ENCODE measurements at places on chromosomes 6 and 20. TPM values are rescaled to one million over a fixed set of nuclear protein-coding genes. Genes with fewer than 3 reads are reported as not detected.
A peak's percentile ranks its signal among the peaks of the same experiment; 100 is the strongest.

RIMS1 gene
- 4.0 TPM for total RNA-seq

BNIP5 gene
- total RNA-seq: not detected

GRCh38 chr20:24998121-24998520 lies 5.6 kb upstream of the APMAP start:
- no peaks in the 10 kb centered on the region for H3K27me3 ChIP-seq
- H3K27ac ChIP-seq: no peak overlapping the region
- peaks cover 6% of the 10 kb centered on the region for H3K4me1 ChIP-seq
- no peak for DNase-seq

DNA sequence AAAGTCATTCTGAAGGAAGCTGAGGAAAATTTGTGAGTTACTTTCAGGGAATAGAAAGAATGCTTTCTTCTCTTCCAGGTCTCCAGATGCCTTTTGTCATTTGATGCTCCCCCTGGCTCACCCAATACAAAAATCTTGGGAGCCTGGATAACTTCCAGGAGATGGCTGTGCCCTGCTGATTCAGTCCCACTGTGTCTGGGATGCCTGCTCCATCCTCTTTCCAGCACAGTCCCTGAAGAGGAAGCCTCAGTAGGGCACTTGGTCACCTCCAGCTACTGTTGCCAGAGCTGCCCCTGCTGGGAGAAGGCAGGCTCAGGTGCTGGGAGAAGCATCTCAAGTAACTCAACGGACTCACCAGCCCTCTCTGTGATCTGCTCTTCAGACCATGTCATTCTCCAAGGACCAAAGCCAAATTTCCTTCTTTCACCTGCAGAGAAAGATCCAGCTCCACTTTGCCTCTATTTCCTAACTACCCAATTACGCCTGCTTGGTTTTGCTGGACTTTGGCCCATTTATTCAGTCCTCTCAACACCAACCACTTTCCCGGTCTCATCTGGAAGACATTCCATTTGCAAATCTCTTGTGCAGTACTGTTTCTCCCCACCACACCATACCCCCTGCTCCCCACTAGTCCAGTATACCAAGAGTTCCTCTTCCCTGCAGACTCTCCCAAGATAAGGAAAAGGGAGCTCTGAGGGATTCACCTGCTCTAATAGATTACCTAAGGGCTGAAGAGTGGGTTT lies 53.3 kb downstream of the SLC23A2 start:
- DNase-seq: peak; percentile 32
- no peaks in the 10 kb centered on the region for H3K36me3 ChIP-seq
- H3K27ac ChIP-seq: 0 out of 2 replicates have a peak overlapping the region, but pooled peaks have one; percentile 19
- no peak overlapping the region for H3K4me3 ChIP-seq
- H3K4me1 ChIP-seq: peaks cover 18% of the 10 kb centered on the region
- H3K27me3 ChIP-seq: no peaks in the 10 kb centered on the region

GRCh38 chr6:168269455-168270243 lies 49.9 kb downstream of the DACT2 start:
- H3K4me3 ChIP-seq: no peak overlapping the region
- H3K27me3 ChIP-seq: no peaks in the 10 kb centered on the region
- 0 out of 2 replicates have a peak, but pooled peaks cover 3% of the 10 kb centered on the region for H3K4me1 ChIP-seq
- no peak overlapping the region for H3K27ac ChIP-seq
- no peaks in the 10 kb centered on the region for H3K36me3 ChIP-seq

- H3K4me1 ChIP-seq: no peaks in the 10 kb centered on the region
- H3K27ac ChIP-seq: no peak overlapping the region
- no peaks in the 10 kb centered on the region for H3K36me3 ChIP-seq
- no peak overlapping the region for H3K4me3 ChIP-seq
- no peaks in the 10 kb centered on the region for H3K27me3 ChIP-seq
Measured at GRCh38 chr6:35173044-35173426, 31.9 kb upstream of the TCP11 start.

- H3K27ac ChIP-seq: peak overlapping the region; percentile 99
- DNase-seq: no peak
- H3K27me3 ChIP-seq: peaks cover 15% of the 10 kb centered on the region
- peak overlapping the region; percentile 95 for H3K4me3 ChIP-seq
- H3K36me3 ChIP-seq: no peaks in the 10 kb centered on the region
- H3K4me1 ChIP-seq: peaks cover 28% of the 10 kb centered on the region
Measured at GRCh38 chr6:12009876-12010634, 2.1 kb upstream of the HIVEP1 start.

DNA sequence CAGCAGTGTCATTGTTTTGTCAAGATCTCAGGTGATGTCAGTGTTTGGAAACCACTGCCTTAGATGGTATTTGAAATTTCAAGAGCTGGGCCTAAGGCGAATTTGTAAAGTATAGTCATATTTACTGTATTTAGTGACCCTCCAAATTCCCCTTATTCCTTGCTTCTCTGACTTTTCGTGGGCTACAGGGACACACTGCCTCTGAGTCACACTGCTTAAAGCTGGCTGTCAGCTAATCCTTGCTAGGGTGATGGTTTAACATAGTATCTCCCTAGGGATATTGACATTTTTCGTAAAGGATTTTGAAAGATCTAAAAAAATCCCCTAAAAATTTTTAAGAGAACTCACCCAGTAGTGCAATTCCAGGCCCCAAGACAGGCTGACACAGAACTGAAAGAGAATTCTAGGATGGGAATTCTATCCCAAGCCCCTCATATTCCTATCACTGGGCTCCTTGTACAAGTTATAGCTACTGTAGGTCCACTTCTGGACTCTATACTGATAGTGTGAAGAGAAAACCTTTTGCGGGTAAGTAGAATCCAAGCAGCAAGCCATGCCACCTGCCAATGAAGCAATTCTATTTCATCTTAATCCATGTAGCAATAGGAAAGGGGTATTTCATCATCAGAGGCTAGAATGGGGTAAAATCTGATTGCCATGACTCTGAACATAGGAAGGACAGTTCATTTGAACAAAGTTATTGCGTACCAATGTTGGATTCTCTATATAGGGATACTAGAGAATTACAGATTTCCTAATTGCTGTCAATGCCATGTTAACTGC lies 4.3 kb downstream of the BMP6 start:
- DNase-seq: no peak
- peaks cover 56% of the 10 kb centered on the region for H3K27me3 ChIP-seq
- H3K27ac ChIP-seq: no peak overlapping the region
- H3K36me3 ChIP-seq: no peaks in the 10 kb centered on the region
- H3K4me3 ChIP-seq: no peak overlapping the region

TSPO2 gene
- total RNA-seq: not detected

DNA sequence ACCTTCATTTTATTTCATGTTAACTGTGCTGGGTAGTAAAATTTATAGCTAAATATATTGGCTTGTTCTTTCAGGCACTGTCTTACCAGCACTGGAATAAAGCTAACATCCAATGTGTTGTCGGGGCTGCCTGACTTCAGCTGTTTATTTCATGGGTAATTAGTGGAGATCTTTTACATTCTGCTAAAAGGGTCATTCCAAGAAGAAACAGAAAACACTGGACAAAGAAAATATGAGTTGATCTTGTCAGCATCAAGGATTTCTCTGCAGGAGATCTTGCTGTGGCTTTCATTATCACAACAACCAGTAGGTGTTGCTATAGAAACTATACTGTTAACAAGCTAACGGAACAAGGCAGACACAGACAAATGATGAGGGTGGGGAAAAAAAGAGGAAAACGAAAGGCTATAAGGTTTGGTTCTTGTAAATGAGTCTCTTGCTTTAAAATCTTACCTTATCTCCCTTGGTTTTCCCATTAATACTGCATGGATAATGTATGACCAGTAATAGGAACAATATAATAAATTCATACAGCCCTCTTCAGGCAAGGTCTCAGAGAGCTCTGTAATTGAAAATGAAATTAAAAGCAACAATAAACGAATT lies 206.8 kb downstream of the SIM1 start:
- no peaks in the 10 kb centered on the region for H3K36me3 ChIP-seq
- peaks cover 8% of the 10 kb centered on the region for H3K4me1 ChIP-seq
- DNase-seq: peak; percentile 66
- H3K27ac ChIP-seq: no peak overlapping the region

GRCh38 chr6:51302431-51302830 lies 483.8 kb downstream of the TFAP2B start:
- no peaks in the 10 kb centered on the region for H3K4me1 ChIP-seq
- no peak overlapping the region for H3K4me3 ChIP-seq
- H3K36me3 ChIP-seq: no peaks in the 10 kb centered on the region
- H3K27ac ChIP-seq: no peak overlapping the region
- DNase-seq: no peak

SLCO4A1 gene
- total RNA-seq: 38.3 TPM

ZBTB12 gene
- 14.9 TPM for total RNA-seq

GRCh38 chr20:4167261-4168021 lies 152.1 kb upstream of the RNF24 start:
- H3K4me1 ChIP-seq: peaks cover 35% of the 10 kb centered on the region
- H3K27me3 ChIP-seq: no peaks in the 10 kb centered on the region
- H3K36me3 ChIP-seq: no peaks in the 10 kb centered on the region
- peak; percentile 54 for DNase-seq

DNA sequence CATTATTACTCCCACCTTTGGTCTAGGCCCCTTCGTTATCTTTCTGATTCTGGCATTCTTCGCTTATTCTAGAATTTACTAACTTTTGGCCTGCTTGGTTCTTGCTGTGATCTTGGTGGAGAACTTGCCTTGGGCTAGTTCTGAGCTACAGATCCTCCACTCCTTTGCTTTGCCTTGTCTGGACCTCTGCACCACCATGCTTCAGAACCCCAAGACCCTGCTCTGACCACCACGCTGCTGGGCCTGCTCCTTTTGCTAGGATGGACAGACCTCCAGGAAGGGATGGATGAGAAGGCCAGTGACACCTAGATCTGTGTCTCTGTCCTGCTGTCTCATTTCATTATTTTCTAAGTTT lies 30.4 kb upstream of the CCN2 start:
- H3K4me3 ChIP-seq: no peak overlapping the region
- no peaks in the 10 kb centered on the region for H3K4me1 ChIP-seq

- H3K27ac ChIP-seq: no peak overlapping the region
- H3K4me1 ChIP-seq: no peaks in the 10 kb centered on the region
- no peak overlapping the region for H3K4me3 ChIP-seq
- no peaks in the 10 kb centered on the region for H3K27me3 ChIP-seq
- H3K36me3 ChIP-seq: peaks cover 18% of the 10 kb centered on the region
Measured at GRCh38 chr6:105320271-105320670, 82.6 kb downstream of the PREP start.

DNA sequence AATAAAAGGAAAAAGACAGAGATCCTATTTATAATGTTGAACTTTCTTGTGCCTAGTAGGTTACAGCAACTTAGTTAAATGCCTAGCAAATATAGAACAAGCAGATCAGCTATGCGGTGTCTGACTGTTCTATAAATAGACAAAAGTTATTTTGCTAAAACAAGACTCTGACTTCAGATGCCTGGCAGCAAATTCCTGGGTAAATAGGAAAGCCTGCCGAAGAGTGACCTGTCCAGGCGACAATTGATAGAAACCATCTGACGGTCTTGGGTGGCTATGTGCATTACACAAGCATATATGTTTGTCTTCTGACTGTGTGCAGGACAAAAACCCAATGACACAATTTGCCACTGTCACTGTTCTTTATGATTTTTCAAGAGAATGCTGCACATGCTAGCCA lies 38.0 kb upstream of the PDE10A start:
- no peaks in the 10 kb centered on the region for H3K4me1 ChIP-seq
- H3K4me3 ChIP-seq: no peak overlapping the region
- no peaks in the 10 kb centered on the region for H3K27me3 ChIP-seq
- no peak overlapping the region for H3K27ac ChIP-seq
